ENCODE measurements at places on chromosomes 7 and 10.

GRCh38 chr10:68721673-68722335, 765 bp downstream of the CCAR1 start:
- DNase-seq = no peak

DNA sequence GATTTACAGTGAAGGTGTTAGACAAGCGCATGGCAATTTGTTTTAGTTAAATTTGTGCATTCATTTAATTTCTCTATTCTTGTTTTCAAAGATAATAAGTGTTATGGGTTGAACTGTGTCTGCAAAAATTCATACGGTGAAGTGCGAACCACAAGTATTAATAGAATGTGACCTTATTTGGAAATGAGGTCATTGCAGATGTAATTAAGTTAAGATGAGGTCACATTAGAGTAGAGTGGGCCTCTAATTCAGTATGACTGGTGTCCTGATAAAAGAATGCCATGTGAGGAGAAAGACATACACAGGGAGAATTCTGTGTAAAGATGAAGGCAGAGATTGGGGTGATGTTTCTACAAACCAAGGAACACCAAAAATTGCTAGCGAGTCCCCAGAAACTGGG, 158.8 kb upstream of the SEMA3E start:
- no peak for DNase-seq

DNA sequence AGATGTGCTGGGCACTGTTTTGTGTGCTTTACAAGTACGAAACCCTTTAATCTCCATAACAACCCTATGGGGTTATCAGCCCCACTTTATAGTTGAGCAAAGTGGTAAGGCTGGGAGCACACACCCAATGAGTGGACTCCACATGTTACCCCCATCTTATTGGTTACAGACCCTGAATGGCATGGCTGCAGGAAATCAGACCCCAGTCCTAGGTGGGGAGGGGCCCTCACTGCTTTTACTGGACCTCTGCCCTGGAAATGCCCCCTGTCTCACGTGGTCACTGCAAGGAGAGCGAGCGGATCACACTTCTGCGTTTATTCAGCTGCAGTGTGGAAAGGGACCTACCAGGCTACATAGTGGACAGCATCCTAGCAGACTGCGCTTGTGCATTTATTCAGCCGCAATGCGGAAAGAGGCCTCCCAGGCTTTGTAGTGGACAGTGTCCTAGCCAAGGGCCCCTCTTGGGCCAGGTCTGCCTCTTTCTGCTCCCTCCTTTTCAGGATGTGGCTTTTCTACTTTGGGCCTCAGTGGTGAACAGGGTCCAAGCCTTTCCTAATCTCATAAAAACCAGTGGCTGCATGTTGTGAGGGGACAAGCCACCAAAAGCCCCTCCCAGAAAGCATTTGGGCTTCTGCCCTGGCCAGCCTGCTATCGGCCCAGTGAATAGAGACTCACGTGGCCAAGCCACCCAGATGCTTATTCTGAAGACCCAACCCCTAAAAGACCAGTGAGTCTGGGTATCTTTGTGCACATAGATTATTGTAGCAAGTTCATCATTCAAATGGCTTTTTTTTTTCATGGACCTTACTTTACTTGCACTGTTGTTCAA, 405.7 kb upstream of the RNF32 start:
- DNase-seq = no peak

DNA sequence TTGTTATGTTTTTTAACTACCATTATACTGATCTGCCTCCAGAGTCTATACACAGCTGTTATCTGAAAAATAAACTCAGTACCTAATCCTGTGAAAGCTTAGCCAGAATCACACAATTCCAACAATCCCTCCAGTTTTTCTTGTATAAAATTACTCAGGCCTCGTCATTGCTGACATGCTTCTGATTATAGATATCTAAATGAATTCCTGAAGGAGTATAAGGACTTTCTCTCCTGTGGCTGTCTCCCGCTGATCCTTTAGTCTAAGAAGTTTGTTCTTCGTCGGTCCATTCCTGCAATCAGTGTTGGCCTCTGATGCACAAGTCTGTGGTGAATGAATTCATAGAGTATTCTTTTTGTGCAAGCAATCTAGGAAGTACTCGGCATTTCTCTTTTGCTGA, 288.9 kb upstream of the SEMA3C start:
- no peak for DNase-seq

- DNase-seq = no peak
Measured at GRCh38 chr10:73892310-73893030, 18.1 kb upstream of the CAMK2G start.

DNA sequence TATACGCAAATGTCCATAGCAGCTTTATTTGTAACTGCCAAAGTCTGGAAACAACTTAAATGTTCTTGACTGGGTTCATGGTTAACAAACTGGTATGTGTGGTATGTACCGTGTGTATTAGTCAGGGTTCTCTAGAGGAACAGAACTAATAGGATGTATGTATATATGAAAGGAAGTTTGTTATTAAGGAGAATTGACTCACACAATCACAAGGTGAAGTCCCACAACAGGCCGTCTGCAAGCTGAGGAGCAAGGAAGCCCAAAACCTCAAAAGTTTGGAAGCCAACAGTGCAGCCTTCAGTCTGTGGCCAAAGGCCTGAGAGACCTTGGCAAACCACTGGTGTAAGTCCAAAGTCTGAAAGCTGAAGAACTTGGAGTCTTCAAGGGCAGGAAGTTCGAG, 66.8 kb downstream of the TMEM168 start:
- DNase-seq = no peak

DNA sequence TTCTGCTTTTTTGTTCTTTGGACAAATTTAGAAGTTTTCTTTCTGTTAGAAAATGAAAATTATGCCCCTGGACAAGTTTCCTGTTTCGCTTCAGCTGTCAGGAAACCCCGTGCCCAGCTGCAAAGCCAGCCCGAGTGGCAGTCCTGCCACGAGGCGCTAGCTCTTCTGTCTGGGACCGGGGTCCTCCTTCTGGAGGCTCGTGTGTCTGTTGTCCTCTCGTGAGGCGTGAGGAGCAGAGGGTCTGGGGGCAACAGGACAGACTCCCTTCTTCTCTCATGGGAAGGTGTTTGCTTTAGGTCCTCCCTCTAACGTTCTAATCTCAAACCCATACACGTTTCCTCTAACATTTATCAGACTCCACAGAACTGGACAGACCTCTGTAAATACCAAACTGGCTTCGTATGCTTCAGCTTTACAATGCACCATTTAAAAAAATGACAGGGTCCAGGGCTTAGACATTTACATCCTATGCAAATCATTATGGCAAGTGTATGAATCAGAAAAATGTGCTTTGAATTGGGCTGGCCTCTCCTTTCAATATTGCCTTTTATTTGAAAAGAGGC, 184.5 kb upstream of the SHH start:
- DNase-seq = no peak

DNA sequence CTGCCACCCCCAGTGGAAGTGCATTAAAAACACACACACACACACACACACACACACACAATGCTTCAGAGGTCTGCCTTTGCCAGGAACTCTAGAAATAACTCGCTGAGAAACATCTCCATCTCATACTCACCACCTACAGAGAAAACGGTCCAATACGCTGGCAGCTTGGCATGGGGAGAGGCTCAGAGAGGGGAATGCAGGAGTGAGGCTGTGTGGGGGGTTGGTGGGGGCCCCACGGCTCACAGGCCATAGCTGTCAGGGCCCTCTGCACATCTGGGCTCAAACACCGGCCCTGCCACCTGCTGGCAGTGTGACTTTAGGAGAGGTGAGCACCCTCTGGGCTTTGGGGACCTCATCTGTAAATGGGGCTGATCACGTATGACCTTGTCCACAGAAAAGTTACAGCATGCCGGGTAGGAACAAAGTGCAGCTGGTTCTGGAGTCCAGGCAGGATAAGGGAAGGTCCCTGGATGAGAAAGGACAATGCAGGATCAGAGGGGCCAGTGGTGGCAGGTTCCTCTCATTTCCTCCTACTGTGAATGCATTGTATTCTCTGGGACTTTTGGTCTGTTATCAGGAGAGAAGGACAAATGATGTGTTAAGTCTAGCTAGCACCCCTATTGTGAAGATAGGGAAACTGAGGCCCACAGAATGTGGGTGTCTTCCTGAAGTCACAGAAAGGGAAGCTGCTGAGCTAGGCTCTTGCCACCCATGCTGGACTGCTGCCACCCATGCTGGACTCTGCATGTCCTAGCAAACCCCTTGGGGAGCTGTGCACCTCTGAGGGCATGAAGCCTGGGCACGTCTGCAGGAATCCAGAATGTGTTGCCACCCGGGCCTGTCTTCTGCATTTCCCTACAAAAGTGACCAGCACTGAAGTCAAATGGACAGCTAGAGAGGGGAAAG, 404.6 kb downstream of the RPS24 start:
- DNase-seq = no peak

DNA sequence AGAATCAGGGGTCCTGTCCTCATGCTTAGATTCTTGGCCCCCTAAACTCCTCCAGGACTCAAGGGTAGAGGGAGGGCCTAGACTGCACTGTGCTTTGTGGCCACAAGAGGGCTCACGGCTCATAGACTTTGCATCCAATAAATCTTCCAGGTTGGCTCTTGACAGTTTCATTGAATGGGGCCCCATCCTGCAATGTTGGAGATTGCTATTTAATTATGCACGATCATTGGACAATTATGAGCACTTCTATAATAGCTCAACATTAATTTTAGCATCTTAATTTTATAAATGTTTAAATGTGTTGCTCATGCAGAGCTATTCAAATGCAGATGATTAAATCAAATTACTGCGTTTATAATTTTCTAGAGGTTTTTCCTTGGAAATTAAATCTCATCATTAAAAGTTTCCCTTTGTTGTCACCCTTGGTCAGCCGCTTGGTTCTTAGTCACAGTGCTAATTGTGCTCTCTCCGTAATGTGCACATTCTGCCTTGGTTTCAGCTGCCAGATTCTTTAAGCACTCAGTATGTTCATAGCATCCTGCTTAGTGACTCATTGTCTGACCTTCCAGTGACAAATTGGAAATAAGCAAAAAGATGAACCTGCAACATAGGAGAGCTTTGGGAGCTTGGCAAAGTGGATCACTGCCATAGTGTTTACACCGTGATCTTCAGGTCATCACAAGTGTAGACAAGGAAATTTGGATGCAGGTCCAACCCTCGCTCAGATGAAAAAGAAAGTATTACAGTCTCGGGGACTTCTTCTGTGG, 33.4 kb upstream of the PLPP4 start:
- DNase-seq = peak; percentile 18

DNA sequence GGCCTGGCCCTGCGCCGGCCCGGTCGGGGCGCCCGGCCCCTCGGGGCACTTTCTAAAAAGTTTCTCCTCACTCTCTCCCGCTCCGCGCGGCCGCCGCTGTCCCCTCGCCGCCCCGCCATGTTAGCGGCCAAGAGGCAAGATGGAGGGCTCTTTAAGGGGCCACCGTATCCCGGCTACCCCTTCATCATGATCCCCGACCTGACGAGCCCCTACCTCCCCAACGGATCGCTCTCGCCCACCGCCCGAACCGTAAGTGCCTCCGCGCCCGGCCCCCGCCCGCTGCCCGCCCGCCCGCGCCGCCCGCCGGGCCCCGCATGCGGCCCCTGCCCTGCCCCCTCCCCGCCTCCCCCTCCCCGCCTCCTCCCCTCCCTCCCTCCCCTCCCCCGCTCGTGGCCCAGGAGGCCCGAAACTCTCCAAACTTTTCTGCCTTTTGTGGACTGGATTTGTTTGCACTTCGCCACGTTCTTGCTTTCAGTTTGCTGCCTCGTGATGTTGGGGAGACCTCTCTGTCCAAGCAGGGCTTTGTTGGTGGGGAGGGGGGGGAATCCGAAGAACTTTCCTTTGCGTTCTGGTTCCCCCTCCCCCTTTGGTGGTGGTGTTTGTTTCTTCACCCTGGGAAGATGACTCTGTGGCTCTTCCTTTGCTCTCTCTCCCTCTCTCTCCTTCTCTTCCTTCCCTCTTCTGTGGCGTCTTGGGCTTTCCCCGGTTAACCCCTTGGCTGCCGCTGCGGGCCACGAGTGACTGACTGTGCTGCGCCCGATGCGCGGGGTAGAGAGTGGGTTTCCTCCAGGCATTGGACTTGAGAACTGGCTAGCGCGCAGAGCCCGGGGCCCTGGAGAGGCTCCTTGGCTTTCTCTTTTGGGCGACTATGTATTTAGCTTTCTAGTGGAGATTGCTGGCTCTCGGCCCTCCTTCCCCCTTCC, 1.6 kb downstream of the TCF7L2 start:
- peak; percentile 18 for DNase-seq

GRCh38 chr7:26949319-26949718, 84.9 kb upstream of the SKAP2 start:
- DNase-seq = no peak

DNA sequence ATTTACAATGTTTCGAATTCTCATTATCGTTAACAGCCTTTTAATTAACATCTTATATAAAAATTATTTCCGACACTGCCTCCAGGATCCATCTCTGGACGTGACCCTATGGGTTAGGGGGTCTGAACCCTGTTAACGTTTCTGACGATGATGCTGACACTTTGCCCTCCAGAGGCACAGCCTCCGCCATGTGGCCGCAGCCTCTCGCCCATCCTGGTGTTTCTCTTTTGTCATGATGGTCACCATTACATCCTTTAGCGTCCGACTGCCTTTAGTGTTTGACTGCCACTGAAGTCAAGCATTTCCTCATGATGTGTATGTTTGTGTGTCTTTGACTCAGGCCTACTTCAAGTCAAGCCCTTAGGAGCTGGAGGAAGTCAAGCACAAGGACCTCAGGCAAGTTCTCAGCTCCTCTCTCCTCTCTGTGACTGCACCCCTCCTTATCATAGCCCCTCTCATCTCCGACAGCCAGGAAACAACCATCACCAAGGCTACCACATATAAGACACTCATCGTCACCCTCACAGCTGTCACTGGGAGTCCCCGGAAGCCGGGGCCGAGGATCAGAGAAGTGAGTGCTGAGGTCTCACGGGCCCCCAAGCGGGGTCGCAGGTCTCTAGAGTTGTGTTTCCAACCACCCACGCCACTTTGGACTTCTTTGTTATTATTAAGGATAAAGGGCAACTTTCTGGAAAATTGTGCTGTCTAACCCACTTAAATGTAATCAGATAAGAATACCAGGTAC, 96.1 kb upstream of the PPP2R2D start:
- no peak for DNase-seq

DNA sequence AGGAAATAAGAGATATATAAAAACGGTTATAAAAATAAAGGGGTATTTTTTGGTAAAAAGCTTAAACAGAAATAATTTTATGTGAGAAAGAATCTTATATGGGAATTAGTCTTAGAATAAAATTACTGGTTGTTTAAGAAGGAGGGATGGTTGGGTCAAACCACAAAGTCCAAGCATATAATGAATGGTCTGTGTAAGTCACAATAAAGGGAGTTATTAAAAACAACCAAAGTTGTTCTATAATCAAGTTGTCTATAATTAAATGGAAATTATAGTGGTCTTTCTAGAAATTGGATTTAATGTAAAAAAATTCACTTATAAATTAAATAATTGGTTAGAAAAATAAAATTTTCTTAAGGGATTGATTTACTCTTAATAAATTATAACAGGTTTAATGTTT, 304.8 kb downstream of the POM121L12 start:
- DNase-seq = no peak

DNA sequence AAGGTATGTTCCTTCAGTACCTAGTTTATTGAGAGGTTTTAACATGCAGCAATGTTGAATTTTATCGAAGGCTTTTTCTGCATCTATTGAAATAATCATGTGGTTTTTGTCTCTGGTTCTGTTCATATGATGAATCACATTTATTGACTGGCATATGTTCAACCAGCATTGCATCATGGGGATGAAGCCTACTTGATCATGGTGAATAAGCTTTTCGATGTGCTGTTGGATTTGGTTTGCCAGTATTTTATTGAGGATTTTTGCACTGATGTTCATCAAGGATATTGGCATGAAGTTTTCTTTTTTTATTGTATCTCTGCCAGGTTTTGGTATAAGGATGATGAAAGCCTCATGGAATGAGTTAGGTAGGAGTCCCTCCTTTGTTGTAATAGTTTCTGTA, 204.0 kb upstream of the GNAI1 start:
- no peak for DNase-seq

All from stimulated activated CD4-positive, alpha-beta T cell treated with anti-CD3 and anti-CD28 coated beads, Interleukin-12 subunit alpha, Interleukin-12 subunit beta, amount 100 ng/mL, for 48 hours (primary cell).